ENCODE measurements at places on chromosomes 16 and 17. TPM values are rescaled to one million over a fixed set of nuclear protein-coding genes. Genes with fewer than 3 reads are reported as not detected.

Gene MYLK3
- under 0.01 TPM for total RNA-seq

Gene PGAP3
- total RNA-seq, result 4.3 TPM

Gene CD300LB
- not detected for total RNA-seq

Gene AOC2
- total RNA-seq, result 0.36 TPM

Gene CBFA2T3
- not detected for total RNA-seq

GRCh38 chr16:65201511-65201910 is 79.6 kb upstream of the CDH11 start:
- DNase-seq, result peak; percentile 19

DNA sequence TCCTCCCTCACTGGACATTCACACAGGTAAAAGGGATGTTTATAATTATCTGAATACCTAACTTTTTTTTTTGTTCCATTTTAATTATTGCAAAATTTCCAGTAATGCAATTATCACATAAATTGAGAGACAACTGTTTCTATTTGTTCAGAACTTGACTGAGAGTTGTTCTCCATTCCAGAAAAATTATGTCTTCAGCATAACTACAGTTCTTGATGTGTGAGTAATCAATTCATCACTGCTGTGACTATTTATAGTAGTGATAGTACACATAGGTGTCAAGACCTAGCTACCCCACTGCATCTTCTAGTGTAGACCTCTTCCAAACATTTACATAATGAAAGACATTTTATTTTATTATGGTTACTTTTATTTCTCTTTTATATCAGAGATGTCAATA is 5.8 kb upstream of the TNRC6A start:
- peak; percentile 34 for DNase-seq

- DNase-seq, result no peak
Observed at GRCh38 chr17:81455387-81455786, 57.2 kb downstream of the ACTG1 start.

DNA sequence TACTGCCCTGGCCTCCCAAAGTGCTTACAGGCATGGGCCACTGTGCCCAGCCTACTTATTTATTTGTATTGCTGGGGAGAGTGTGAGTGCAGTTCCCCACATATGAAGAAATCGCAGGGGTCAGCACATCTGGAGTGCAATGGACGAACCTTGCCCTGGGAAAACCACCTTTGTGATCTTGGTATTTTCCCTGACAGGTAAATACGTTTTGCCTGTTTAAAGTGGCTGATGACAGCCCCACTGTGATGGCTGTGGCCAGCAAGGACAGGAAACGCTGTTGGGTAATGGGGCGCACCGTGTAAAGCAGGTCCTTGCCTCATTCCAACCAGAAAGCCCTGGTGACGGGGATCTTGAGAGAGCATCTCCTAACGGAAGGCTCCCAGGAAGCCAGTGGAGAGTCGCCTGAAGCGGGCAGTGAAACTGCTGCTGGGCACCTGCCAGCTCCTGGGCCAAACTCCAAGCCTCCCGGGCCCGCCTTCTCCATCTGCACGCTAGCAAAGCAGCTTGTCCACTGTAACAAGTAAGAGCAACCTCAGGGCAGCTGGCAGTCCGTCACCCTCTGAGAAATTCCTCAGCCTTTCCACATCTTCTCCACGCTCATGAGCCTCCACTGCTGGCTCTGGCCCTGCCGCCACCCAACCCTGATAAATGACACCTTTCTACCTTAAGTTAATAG is 17.5 kb downstream of the EMC8 start:
- peak; percentile 66 for DNase-seq

GRCh38 chr17:71329310-71330098 is 791.3 kb upstream of the SOX9 start:
- DNase-seq, result no peak

GRCh38 chr16:53784291-53784690 is 80.3 kb downstream of the FTO start:
- DNase-seq, result no peak

DNA sequence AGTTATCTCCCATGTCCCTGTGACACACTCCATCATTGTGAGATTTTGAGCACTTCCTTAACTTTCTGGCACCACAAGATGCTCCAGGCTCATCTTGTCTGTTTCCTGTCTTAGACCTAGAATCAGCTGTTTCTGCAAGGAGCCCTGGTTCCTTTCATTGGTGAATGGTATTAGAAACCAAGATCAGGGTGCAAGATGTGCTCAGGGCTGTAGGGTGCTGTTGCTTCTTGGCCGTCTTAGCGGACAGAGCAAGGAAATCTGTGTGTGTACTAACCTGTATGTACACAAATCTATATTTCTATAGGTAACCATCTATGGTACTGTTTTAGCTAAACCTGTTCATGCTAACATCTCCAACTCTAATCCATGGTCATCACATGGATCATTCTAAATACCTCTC is 8.1 kb upstream of the PRM1 start:
- no peak for DNase-seq

GRCh38 chr16:86215233-86215978 is 294.9 kb upstream of the FOXF1 start:
- DNase-seq, result peak; percentile 24

GRCh38 chr17:79943347-79944241 is 92.1 kb downstream of the TBC1D16 start:
- DNase-seq, result no peak

GRCh38 chr17:63178530-63178929 is 212.5 kb downstream of the TANC2 start:
- DNase-seq, result peak; percentile 74

DNA sequence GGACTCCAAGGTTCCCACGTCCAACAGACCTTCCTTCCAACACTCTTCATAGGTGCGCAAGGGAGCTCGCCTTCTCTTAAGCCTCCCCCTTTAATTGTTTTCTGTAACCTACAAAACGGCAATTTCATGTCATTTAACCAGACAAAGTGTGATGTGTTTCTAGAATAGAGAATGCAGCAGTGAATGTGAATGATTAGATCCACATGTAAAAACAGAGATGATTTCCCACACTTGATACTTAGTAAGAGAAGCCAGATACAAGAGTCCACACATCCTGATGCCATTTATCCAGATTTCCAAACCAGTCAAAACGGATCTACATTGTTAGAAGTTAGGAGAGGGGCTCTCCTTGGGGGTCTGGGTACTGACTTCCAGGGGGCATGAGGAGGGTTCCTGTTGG is 89.3 kb downstream of the IRF8 start:
- no peak for DNase-seq

GRCh38 chr17:78923660-78924453 is 1.3 kb downstream of the TIMP2 start:
- DNase-seq, result no peak

GRCh38 chr16:89864527-89864820 is 8.9 kb upstream of the TCF25 start:
- peak; percentile 13 for DNase-seq

DNA sequence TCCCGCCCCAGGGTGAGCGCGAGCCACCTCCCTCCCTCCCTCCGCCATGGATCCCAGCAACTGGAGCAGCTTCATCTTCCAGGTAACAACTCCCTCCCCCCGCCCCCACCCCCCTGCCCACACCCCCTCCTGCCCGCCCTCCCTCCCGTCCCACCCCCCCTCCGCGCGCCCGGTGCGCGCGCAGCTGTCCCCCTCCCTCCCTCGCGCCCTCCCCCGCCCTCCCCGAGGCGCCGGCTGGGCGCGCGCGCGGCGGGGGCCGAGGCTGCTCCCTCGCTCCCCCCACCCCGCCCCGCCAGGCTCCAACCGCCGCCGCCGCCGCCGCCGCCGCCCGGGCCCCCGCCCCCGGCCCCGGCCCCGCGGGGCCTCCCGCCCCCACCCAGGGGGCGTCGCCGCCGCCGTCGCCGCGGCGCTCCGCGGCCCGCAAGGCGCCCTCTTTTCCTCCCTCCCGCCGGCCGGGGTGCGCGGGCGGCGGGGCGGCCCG is at the start of gene MAZ:
TSS of gene MAZ (plus strand) at position 431 of the 481 bp plus-strand sequence. CDS start 173 bp downstream, outside the sequence.
- peak; percentile 91 for DNase-seq

DNA sequence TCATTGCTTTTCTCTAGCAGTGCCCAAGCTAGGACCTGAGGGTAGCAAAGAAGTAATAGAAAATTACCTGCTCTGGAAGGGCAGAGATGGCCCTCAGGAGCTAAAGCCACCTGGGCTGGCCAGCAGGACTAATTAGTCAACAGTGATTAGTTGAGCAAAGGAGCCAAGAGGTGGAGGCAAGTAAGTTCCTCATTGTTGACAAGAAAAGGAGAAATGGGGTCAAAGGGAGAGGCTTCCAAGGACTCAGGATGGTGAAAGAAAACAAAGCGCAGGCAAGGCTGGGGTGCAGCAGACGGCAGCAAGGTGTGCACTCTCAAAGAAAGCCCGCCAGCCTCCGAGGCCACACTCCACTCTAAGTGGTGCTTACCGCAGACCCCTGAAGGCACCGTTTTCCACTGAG is 44.6 kb downstream of the CMTM4 start:
- DNase-seq, result no peak

GRCh38 chr16:55746081-55746480 is 86.8 kb downstream of the CES1 start:
- DNase-seq, result no peak

DNA sequence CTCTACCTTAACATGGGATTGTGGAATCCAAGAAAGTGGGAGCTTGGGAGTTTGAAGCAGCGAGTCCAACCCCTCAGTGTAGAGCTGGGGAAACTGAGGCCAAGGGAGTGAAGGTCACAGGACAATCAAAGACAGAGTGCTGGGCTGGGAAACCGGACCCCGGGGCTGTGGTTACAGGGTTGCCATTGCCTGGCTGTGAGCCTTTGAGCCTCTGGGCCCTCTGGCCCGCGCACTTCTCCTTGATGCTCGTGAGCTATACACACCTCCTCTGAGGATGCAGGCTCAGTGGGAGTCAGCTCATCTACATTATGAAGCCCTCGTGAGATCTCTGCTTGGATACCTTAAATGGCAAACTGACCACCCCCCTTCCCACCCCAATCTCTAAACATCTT is 2.1 kb downstream of the ABCC3 start:
- DNase-seq, result no peak

GRCh38 chr16:56206951-56207350 is 15.7 kb downstream of the GNAO1 start:
- DNase-seq, result no peak

DNA sequence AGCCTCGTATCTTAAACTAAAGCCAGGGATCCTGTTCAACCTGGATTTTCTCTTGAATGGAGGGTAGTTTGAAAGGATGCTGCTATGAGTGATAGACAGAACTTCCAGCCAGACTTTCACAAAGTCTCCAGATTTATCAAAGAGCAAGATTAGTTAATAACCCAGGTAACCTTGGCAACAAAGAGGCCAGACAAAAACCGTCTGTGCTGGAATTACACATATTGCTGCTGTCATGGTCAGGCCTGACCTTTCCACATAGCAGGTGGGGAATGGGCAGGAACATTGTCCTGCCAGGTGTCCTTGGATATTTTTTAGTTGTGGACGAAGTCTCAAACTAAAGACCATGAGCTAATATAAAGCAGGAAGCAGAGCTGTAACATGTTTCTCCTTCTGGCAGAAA is 52.5 kb downstream of the HLF start:
- DNase-seq, result no peak

- no peak for DNase-seq
Observed at GRCh38 chr17:72930031-72930430, 162.5 kb downstream of the SLC39A11 start.

DNA sequence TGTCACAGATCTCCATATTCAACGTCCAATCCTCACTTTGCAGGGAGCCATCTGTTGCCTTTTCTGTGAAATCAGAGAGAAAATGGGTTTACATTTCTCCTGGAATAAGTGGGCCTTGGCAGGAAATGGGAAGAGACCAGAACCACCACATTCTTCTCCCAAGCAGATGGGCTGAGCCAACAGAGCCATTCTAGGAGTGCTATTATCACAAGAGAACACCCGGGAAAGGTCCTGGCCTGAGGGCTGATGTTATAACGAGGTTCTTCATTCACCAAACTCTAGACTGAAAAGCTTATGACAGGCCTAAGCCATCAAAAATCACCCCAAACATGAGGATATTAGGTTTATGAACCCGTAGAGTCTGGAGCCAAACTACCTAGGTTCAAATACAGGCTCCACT is 64.7 kb downstream of the TOM1L2 start:
- DNase-seq, result no peak

DNA sequence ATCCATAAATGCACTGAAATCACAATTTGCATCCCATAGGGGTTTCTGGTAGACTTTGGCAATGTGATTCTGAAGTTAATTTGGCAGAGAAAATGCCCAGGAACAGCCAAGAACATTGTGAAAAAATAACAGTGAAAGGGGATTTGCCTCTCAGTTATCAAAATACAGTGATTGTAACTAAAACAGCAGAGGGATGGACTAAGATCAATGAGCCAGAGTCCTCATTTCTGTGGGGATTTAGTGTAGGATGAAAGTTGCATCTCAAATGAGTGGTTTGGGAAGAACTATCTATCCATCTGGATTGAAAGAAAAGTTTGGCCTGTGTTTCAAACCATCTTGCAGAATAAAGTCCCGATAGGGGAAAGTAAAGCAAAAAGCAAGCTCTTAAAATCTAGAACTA is 28.1 kb downstream of the MYBBP1A start:
- no peak for DNase-seq

DNA sequence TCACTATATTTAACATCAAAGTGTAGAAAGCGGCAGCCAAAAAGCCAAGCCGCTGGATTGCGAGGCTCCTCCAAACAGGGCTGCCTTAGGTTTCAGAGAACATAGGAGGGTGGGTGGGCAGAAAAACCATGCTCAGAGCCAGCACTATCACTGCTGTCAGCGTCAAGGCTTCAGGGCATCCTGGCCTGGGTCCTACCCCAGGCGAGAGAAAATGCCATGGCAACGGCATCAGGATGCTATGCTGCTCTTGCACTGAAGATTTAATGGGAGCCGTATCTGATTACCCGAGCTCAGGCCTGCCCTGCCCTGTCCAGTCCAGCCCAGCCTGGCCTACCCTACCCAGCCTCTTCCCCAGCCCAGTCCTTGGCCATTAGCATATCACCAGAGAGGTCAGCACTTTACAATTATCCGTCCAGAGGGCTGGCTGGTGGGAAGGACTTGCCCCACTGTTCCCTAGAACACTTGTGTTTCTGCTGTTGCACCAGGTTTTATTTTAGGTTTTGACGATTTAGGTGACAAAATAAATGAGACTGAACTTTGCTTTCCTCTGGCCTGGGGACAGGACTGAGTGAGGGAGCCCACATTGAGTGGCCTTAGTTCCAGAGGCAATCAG is 61.1 kb downstream of the TOM1L2 start:
- no peak for DNase-seq

DNA sequence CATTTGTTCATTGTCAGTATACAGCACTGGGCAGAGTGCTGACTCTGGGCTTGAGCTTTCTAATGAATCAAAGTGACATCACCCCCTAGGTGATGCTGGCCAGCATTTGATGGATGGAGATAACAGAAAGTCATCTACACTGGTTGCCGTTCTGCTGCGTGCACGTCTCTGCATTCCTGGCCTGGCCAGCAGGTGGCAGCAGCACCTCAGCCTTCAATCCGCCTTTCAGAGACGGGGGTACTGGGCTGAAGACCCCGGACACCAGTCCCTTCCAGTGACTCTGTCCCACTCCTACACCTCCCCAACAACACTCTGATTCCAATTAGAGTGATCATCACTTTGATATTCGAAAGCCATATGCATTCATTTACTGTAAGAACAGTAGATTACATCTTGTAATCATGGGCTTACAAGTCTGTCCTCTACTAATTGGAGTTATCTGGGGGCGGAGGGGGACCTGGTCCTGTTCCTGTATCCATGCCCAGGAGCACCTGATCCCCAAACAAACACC is 6.0 kb downstream of the CPSF4L start:
- DNase-seq, result peak; percentile 24

All from IMR-90 (cell line).